ENCODE measurements at places on chromosomes 13 and 19.

DNA sequence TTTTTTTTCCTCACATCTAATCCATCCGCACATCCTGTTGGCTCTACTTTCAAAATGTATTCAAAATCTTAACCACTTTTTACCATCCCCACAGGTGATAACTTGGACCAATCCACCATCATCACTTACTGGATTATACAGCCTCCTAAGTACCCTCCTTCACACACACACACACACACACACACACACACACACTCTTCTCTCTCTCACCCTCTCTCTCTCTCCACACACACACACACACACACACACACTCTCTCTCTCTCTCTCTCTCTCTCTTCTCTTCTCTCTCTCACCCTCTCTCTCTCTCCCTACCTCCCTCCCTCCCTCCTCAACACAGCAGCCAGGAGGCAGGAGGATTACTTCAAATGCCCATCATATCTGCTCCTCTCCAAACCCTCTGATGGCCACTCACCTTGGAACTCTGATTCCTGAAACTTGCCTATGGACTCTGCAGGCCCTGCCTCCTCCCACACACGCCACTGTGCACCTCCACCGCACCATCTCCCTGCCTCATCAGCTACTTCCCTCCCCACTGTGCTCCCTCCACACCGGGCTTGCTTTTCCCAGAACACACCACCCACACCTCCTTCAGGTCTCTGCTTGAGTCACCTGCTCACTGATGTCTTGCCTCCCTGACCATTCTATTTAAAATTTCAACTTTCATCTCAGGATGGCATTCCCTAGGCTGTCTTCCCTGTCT, 39.7 kb downstream of the RCBTB2 start:
- no peak for DNase-seq

DNA sequence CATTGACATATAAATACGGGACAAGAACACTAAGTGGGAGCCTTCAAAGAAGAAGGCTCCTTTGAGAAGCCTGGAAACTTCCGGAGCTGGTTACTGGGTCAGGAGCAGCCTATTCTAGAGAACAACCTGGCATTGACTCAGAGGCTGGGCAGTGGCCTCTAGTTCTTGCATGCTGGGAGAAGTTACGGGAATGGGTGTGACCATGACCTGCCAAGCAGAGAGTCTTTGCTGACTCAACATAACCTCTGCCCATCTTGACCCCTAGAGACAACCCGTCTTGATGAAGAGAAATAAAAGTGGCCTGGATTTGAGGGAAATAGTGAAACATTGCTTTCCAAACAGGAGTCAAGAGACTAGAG, 21.0 kb downstream of the STARD13 start:
- DNase-seq = no peak

- DNase-seq = no peak
Observed at GRCh38 chr19:45448887-45449299, 18.9 kb upstream of the FOSB start.

GRCh38 chr13:77038907-77039480, 12.0 kb upstream of the FBXL3 start:
- DNase-seq = no peak

DNA sequence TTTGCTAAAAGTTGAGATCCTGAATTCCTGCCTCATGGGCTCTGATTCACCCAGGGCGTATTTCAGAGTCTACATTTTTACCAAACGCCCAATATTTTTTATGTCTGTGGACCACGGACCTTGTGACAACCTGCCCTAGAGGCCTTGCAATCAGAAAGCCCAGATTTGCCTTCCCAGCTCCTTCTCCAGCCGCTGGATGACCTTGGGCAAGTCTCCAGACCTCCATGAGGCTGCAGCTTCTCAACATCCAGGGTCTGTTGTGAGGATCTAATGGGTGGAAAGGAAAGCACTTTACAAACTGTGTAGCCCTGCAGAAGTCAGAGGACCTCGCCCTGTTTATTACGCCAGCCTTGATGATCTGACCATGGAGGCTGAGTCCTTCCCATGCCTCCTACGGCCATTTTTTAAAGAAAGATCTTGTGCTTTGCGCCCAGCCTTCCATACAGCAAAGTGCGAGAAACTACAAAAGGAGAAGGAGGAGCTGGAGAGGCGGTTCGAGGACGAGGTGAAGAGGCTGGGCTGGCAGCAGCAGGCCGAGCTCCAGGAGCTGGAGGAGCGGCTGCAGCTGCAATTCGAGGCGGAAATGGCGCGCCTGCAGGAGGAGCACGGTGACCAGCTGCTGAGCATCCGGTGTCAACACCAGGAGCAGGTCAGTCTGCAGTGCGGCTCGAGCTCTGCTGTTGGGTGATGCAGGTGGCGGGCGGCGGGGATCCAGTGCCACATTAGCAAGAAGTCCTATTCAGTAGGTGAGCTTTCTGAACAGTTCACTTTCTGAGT, 115.6 kb downstream of the SLC7A1 start:
- no peak for DNase-seq

DNA sequence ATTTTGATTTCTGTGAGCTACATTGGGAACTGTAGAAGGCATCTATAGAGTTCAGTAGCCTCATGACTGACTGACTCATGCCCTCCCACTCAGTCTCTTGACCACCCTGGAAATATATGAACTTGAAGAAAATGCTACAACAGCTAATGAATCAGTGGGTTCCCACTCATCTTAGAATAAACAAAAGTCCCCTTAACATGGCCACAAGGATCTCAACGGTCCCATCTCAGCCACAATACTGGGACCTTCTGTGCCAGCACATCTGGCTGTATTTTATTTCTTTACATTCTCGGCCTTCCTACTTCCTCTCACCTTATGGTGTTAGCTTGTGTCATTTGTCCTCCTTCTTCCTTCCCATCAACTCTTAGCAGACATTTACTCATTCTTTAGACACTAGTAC, 619.8 kb downstream of the DCT start:
- DNase-seq = no peak

DNA sequence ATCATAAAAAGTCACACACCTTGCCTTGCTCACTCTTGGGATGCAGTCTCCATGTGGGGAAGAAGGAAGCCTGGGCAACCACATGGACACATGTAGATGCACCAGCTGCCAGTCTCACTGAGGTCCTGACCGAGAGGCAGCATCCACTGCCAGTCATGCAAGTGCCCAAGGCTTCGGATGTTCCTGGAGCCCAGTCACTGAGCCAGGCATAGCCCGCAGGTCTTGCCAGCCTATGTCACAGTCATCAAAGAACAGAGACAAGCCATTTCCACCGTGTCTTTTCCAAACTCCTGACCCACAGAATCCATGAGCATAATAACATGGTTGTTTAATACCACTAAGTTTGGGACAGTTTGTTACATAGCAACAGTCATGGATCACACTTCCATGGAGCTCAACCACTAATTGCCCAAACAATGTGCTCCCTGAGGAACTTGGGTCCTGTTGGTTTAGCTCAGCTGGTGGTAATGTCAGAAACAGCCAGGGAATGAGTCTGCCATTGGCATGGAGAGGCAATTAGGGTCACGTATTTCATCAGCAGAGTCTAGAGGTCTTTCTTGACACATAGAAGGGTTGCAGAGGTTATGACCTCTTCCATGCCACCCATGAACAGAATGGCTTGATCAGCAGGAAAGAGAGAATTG, 21.5 kb downstream of the STARD13 start:
- no peak for DNase-seq

DNA sequence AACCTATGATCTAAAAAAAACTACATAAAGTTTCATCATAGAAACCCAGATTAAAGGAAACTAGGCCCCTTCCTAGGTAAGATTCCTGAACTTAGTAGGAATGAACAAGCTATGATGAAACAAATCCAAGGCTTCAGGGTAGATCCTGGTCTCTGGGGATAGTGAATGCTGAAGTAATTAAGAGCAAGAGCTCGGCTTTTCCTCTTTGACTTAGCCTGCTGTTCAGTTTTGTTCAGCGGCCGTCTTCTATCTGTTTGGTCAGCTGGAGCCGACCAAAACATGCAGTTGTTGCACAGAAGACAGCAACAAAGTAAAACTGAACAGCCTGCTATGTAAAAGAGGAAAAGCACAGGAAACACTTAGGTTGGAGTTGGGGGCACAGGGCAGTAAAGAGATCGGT, 44.1 kb upstream of the RFXAP start:
- no peak for DNase-seq

GRCh38 chr13:98475522-98475921, 101.4 kb downstream of the STK24 start:
- no peak for DNase-seq

DNA sequence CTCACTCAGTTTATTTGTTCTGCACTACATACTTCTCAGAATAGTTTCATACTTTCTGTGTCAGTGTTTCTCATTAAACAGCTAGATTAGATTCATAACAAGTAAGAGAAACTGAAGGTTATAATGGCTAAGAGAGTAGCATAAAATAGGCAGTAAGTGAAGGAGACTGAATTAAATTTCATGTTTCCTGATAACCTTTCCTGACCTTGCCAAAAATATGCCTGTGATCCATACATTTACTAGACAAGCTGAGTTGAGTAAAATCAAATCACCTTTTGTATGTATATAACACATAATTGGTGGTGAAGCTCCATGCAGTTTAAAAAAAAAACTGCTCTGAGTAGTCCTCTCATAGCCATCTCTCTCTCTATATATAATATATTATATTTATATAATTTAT, 545.3 kb upstream of the PCDH20 start:
- DNase-seq = no peak

GRCh38 chr13:99693351-99693750, 192.1 kb downstream of the TM9SF2 start:
- no peak for DNase-seq

- peak; percentile 75 for DNase-seq
Observed at GRCh38 chr19:17488593-17489391, 18.5 kb downstream of the SLC27A1 start.

- DNase-seq = no peak
Observed at GRCh38 chr19:6062961-6063575, 47.2 kb downstream of the RFX2 start.

GRCh38 chr19:18894254-18895037, 1.5 kb downstream of the CERS1 start:
- DNase-seq = no peak

GRCh38 chr19:13011653-13012389, 16.5 kb downstream of the NFIX start:
- no peak for DNase-seq

DNA sequence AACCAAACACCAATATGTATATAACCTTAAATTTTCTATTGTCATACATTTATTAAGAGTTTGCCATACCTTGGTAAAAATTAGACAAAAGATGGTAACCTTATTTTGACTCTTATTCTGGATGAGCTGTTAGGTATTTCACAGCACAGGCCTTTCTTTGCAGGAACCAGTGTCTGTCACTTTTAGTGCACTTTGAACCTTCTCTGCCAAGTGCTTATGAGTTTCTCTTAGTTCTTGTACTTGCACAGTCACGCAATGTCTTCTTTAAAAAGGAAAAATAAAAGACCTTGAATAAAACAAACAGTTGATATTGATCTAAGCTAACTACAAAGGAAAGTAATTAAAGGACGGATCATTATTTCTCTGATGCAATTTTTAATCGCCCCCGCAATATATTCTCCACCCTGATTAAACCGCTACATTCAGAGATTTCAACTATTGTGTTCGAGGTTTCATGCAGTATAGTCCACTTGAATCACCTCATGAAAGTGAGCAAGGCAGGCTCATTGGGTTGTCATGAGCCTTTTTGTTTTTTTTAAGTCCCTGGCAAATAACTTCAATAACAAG, 534.5 kb downstream of the KLF5 start:
- DNase-seq = no peak

- no peak for DNase-seq
Observed at GRCh38 chr13:46961719-46962118, 64.9 kb upstream of the HTR2A start.

DNA sequence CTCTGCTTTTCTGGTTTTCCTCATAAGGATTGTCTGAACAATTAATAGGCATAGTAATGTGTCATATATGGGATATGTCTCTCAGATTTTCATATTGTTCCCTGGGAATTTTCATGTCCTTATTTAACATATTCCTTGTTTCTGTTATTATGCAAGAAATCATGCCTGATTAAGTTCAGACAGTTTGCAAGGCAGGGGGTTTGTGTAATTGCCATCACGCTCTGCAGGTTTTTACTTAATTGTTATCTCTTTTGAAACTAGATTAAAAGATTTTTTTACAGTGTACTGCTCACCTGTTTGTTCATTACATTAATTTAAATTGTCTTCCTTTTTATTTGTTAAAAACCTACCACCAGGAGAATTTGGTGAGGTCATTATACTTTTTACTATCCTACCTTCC, 1253.2 kb upstream of the PRR20A start:
- no peak for DNase-seq

- DNase-seq = no peak
Observed at GRCh38 chr19:57078802-57079201, 41.0 kb upstream of the USP29 start.

DNA sequence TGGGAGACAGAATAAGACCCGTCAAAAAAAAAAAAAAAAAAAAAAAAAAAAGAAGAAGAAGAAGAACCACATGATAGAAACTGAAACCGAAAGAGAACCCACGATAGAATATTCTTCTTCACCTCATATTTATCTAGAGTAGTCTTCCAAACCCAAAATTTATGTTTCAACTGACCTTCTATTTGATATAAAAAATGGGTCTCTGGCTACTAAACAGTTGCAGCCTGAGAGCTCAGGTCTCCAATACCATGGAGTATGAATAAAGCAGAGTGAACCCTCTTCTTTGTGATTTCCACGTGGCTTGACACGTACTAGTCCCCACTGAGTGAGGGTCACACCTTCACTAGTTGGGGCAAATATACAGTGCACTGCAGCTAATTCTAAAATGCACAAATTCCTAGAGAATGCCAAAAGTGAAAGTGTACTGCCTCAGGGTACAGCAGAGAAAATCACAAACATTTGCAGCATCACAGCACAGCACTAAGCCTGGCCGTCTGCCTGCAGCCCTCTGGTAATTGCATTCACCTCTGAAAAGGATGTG, 30.8 kb upstream of the RFC3 start:
- no peak for DNase-seq

- no peak for DNase-seq
Observed at GRCh38 chr13:76717092-76717491, 169.1 kb downstream of the KCTD12 start.

- DNase-seq = no peak
Observed at GRCh38 chr19:21022996-21023395, 2.5 kb downstream of the ZNF430 start.

- peak; percentile 94 for DNase-seq
Observed at GRCh38 chr13:111153279-111153976, 38.3 kb downstream of the ARHGEF7 start.

- DNase-seq = no peak
Observed at GRCh38 chr13:110509971-110510786, 51.3 kb downstream of the RAB20 start.

All from stimulated activated CD4-positive, alpha-beta T cell treated with anti-CD3 and anti-CD28 coated beads, Interleukin-12 subunit alpha, Interleukin-12 subunit beta, amount 100 ng/mL, for 4 hours (primary cell).